ENCODE measurements at places on chromosomes 3 and 15.

DNA sequence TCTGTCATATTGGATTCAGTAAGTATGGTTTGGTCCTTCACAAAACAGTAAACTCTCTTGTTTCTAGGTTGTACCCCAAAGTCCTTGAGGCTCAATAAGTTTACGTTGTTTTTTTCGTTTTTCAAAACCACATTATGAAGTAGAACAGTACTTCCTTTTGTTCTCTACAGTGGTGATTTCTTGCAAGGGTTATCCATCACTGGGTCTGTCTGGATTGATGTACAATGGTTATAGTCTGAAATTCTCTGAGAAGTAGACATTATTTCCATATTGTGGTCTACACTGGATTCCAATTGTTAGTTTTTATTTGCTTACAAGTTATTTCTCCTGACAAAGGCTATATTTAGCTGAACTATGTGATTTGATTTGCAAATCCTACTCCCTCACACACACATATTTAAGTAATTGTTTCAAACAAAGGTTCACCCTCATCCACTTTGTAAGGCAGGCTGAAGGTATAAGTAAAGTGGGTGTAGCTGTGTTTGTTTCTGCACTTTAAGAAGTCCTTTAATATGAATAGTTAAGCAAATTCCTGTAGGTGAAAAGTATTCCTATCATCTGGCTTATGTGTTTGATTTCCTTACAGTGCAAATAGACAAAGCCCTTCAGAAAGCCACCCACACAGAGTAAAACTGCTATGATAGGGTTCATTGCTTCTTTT is 64.2 kb upstream of the MME start:
- DNase-seq: no peak

DNA sequence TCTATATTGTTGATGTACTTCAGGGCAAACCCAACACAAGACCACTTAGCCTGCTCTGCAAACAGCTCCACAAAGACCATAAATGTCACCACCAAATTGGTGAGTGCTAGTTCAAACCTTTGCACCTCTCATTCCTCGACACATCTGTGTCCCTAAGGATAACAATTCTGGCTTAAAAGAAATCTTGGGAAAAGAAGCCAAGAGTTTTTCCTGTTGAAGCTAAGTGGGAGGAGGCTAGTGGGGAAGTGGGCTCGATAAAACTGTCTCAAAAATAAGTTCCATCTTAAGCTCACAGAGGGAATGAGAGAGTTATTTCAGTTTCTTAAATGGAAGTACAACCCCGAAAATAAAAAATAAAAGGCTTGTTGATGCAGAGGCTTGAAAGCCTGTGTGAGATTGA is 40.4 kb upstream of the PRICKLE2 start:
- DNase-seq: no peak

- DNase-seq: no peak
These were observed 69.3 kb downstream of the SMAD6 start for GRCh38 chr15:66771351-66771650.

GRCh38 chr15:26065723-26066122 is 202.6 kb upstream of the ATP10A start:
- no peak for DNase-seq

- peak; percentile 99 for DNase-seq
These were observed 348.0 kb upstream of the DPPA4 start for GRCh38 chr3:109685084-109686079.

DNA sequence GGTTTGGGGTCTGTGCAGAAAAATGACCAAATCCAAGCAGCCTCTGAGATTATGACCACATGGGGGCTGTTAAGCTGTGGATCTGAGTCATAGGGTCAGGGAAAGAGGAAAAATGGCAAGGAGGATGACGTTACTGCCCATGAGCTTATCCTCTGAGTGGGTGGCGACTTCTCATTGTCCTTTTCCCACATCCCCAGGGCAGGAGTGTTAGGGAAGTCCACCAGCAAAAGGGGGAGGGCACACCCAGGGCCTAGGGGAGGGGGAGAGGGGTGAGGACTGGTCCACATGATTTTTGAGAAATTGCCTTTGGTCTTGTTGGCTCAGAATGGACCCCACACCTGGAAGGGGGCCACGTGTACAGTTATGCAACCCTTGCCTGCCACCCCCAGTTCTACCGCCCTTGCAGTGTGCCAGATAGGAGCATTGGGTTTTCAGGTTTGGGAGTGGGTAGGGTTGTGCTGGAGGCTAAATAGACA is 2.6 kb downstream of the CD276 start:
- DNase-seq: peak; percentile 77

DNA sequence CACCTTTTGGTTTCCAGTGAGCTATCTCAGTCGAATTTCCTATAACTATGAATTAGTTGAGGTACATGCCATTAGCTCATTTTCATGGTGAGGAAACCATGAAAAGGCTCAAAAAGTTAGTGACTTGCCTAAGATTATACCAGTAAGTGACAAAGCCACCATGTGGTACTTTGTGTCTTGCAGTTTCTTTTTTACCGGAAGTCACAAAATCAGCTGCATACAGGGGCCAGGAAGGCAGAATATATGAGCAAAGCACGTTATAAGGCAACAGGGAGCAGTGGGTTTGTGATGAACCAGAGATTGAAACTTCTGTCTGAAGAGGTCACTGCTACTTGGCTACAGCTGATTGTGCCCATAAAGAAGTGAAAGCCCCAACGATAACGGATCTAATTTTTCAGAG is 50.3 kb downstream of the CMTM8 start:
- no peak for DNase-seq

GRCh38 chr3:144643771-144644198 is 672.2 kb downstream of the DIPK2A start:
- DNase-seq: no peak

DNA sequence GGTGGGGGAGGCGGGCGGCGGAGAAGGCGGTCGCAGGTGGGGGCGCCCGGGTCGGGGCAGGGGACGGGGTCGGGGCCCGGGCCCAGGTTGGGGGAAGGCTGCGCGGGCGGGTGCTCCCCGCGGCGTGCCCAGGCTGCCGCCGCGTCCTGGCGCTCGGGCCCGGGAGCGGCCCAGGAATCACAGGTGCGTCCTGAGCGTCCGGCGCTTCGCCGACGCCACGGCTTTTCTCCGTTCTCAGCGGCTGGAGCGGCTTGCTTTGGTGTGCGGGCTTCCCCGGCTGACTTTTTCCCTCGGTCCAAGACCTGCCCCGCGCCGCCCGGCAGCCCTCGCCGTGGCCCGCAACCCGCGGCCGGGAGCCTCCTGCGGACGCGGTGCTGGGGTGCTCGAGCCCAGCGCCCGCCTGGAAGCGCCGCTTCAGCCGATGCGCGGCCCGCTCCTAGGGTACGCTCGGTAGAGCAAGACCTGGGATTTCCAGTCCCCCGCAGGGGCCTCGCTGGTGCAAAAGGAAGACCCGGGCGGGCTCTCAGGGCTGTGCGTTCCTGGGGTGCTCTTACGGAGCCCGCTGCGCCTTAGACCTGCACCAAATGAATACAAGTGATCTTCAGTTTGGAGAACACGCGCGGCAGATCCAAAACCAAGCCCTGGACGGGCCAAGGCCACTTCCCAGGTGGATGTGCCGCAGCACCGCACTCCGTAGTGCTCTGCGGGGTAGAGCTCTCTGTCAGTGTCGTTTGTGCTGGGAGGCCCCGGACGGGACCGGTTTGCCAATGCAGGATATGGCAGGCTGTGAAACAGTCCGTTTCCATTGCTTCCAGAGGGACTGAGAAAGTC is 639 bp downstream of the NIPA1 start:
- DNase-seq: peak; percentile 28

DNA sequence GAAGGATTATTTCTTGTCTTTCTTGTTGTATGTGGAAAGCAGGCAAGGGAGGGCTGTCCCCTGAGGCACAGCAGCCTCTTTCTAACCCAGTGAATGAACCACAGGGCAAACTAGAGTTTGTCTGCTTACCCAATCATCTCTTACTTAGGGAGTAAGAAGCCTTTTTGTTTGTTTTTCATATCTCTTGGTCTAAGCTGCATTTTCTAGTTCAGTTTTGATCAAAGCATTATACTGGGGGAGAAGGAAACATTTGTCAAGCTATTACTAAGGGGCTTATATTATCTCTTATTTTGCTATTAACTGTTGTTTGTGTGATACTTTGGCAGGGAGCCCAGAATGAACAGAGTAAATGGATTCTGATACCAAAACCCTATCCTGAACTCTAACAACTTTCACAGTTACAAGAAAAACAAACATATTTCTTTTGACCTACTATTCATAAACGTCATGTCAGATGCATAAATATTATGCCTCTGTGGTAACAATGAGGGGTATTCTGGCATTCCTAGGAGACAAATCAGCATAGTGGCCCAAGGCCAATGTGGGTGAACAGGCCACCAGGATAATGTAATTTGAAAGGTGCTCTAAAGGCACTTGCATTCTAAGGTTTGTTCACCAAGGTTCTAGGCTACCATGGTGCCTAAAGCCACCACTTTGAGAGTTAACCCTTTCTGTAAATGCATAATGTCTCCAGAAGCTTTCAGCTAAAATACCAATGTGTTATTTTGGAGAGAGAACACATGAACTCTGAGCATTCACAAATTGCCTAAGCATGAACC is 271.6 kb upstream of the ZPLD1 start:
- DNase-seq: peak; percentile 67

DNA sequence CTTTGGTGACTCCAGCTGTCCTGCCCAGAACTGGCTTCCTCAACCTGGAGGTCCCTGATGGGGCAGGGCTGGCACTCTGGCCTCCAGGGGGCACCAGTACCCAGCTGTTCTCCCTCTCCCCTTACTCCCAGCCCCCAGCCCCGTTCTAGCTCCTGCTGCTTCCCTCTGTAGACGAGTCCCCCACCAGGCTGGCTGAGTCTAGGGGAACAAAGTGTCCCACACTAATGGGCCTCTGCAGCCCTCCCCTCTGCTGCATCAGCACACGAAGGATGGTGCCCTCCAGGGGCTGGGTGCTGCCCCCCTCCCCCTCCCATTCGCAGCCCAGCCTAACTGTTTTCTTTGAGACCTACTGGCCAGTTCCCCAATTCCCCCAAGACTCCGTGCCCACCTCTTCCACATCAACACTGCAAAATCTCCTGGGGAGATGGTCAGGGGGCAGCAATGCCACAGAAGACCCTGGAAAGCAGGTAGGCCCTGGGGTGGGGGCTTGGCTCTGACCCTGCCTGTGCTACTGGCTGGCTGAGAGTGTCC is 4.2 kb downstream of the RHCG start:
- DNase-seq: peak; percentile 35

DNA sequence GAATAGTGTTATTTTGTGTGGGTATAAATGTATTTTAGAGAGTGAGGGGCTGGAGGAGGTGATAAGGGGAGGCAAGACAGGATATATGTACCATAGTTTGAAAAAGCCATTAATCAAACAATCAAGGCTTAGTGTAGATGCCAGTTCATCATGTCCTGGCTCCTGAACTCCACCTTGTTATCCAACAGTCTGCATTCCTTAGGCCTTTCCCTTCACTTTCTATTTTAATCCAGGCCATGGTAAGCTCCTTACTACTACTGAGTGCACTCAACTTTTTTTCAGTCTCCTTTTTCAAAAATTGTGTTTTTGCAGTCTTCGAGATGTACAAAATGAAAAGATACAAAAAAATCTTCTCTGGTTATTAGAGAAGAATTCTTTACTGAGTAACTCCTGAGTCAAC is 700.5 kb upstream of the NAALADL2 start:
- DNase-seq: no peak

GRCh38 chr3:144499001-144499930 is 527.6 kb downstream of the DIPK2A start:
- DNase-seq: peak; percentile 5

DNA sequence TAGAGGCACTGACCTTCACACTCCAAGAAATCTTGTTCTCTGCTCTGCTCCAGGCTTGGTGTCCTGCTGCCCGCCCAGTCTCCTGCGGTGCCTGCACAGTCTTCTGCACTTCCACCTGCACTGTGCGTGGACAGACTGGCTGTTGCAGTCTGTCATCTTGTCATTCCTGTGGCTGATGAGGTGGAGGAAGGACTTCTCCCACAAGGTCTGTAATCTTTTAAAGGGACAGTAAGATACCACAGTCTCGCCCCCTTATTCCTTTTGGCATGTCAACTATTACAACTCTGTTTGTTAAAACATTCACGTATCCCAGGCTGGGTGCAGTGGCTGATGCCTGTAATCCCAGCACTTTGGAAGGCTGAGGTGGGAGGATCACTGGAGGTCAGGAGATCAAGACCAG is 54.1 kb upstream of the IGF2BP2 start:
- DNase-seq: no peak

GRCh38 chr15:40441565-40442531 is 1.1 kb downstream of the BAHD1 start:
- no peak for DNase-seq

DNA sequence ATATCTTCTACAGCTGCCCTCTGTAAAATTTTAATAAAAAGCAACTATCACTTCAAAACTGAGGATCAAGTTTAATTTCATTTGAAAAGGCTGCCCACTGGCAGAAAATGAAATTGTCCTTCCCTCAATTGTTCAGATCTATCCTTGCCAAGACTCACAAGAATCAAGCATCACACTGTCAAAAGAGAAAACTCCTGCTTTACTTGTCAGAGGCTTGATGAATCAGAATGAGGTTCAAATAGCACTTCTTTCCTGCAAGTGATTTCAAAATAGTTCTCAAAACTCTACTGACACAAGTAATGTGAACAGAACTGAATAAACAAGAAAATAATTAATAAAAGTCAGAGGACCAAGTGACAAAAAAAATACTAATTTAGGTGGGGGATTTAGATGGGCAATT is 70.6 kb downstream of the GOLIM4 start:
- DNase-seq: peak; percentile 21

DNA sequence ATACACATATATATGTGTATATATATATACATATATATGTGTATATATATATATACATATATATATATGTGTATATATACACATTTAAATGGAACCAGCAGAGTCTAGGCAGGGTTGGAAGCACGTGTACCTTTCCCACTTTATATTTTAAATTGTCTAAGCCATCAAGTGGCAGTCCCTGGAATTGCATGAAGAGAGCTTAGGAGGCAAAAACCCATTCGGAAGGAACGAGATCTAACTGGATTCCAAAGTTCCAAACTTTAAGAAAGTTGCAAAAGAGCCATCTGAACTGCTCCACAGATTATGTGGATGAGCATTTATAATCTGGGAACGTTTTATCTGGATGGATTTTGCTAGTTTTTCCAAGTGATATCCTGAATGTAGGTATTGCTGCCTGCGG is 186.5 kb downstream of the FOXP1 start:
- peak; percentile 59 for DNase-seq

DNA sequence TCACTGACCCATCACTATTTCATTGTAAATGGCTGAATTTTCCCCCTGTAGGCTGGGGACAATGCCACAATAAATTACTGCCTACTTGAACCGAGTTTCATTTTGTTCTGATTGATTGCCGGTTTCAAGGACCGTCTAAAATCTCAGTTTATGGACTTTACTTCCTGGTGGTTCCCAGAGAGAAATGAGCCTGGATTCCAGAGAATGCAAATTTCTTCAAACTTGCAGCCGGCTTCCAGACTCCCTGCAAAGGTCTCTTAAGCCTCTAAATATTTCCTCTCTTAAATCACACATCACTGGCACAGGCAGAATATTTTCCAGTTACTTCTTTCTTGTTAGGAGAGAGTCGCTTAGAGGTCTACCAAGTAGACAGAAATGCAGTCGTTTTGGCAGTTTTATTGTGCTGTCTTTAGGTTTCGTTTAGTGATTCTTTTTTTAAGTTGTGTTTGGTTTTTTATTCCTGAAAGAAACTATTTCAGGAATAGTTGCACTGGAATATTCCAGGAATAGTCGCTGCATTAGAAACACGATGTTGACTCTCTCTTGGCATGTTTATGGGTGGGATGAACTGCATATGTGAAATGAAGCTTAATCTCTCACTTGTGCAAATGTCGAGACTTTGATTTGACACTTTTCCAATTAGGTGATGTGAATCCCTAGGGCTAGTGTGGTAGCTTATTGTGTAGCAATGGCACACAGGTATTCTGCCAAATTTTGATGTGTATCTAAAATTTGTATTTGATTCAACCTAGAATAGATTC is 284.1 kb upstream of the NR2E3 start:
- no peak for DNase-seq

GRCh38 chr3:31170932-31171670 is 276.6 kb upstream of the GADL1 start:
- peak; percentile 57 for DNase-seq

Measured in MCF 10A (cell line).